RCC 7860 (cell line): ENCODE measurements at places on chromosomes 1 and 21.

DNA sequence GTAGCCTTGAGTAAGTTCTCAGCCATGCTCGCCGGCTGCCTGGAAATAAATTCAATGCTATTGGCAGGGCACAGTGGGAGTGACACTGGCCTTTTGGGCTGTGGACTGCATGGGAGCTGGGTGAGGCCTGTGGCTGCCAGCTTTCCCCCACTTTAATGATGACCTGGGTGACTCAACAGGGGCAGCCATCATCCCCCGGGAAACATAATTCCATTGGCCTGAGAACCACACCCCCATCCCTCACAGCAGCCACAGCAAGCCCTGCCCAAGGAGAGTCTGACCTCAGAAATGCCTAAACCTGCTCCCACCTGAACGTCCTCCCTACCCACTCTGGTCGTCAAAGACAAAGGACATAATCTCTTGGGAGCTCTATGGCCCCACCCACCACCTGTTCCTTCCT lies 384.0 kb downstream of the LTN1 start:
- no peak for DNase-seq

DNA sequence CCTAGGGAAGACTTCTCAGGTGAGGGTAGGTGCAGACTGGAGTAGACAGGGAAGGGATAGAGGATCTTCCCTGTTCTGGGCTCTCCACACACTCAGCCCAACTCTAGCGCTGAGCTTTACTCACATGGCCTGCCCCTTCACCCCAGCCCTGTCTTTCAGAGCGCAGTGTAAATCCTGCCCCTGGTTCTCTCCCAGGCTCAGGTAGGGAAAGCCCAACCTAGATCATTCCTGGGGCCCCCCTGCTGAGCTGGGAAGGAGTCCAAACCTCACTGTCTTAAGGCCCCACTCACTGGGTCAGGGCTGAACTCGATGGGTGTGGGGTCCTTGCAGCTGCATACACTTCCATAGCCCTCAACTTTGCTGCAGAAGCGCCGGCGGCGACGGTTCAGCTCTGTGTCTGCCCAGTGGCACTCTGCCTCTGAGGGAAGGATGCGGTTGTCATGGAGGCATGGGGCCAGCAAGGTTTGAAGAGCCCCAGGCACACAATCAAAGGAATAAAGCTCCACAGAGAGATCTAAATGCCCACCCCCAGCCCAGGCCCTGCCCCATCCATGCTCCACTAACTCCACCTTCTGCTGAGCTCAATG lies 4.2 kb downstream of the POMGNT1 start:
- no peak for DNase-seq

GRCh38 chr1:155226910-155227260 lies 18.4 kb downstream of the MTX1 start:
- DNase-seq, result peak; percentile 30

- DNase-seq, result no peak
These were observed 207.1 kb upstream of the ZC3H12A start for GRCh38 chr1:37267111-37267835.
